ENCODE measurements at places on chromosomes 12 and 14. TPM values are rescaled to one million over a fixed set of nuclear protein-coding genes. Genes with fewer than 3 reads are reported as not detected.

TAS2R31 gene
- polyA plus RNA-seq = 2.0 TPM

SMIM41 gene
- 0.61 TPM for polyA plus RNA-seq

ANKRD33 gene
- 0.53 TPM for polyA plus RNA-seq

GIT2 gene
- polyA plus RNA-seq = 51.8 TPM

TMEM120B gene
- polyA plus RNA-seq = 15.7 TPM

PTCSC3 gene
- polyA plus RNA-seq = 0.95 TPM

DNA sequence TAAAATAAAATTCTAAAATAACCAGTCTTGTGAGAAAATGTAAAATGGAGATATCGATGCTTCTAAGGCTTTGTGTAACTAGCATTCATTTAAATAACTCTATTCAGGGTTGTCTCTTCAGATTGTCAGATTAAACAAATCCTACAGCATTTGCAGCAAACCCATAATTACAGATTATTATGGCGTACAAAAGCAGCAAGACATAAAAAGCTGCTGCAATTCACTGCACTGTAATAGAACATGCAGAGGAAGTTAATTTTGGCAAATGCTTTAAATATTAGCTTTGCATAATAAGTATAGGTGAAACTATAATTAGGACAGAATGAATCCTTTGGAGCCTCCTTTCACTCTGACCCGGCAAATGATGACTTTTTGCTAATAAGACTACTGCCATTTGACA lies 98.3 kb downstream of the INSM2 start:
- DNase-seq = no peak

DNA sequence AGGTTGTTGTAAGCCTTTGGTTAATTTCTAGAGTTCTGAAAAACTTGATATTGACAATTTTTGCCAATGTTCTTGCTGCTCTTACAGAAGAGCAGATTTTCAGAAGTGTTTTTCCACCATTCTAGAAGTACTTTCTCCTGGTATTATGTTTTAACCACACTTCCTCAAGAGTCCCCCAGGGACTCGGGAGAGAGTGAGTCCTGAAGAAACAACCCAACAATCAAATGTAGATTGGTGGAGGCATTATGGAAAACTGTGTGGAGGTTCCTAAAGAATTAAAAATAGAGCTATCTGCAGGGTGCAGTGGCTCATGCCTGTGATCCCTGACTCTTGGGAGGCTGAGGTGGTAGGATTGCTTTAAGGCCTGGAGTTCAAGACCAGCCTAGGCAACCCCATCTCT lies 26.7 kb downstream of the OR10P1 start:
- DNase-seq = no peak

DNA sequence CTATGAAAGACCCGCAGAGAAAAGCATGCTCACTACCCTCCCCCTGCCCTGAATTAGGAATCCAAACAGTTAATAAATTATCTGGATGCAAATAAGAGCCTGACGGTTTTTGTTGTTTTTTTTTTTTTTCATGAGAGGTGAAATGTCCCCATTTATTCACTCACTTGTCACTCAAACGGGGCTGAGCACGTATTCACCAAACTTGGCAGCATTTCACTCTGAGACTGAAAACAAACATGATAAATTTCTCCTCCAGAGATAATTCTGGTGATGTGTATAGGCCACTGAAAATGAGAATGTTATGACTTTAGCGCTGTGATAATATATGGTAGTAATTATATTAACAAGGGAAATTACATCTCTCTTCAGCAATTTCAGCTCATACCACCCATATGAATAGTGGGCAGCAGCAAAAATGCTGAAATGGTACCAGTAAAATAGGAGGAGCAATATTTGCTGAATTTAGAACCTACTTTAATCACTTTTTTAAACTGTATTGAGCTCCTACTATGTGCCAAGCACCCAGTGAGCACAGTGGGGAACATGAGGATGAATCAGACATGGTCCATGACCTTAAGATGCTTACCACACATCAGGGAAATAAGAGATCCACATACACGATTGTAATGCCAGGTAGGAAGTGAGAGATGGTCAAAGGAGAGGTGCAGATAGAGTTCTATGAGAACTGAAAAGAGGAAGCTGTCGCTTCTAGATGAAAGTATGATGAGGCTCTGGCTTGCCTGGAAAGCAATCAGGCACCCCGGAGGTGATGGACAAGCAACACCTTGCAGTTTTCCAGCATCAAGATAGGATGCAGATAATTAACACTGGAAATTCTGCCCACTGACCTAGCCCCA lies 286.5 kb upstream of the TMPO start:
- DNase-seq = no peak

- no peak for DNase-seq
Measured at GRCh38 chr12:50659690-50660424, 104.0 kb upstream of the ATF1 start.

DNA sequence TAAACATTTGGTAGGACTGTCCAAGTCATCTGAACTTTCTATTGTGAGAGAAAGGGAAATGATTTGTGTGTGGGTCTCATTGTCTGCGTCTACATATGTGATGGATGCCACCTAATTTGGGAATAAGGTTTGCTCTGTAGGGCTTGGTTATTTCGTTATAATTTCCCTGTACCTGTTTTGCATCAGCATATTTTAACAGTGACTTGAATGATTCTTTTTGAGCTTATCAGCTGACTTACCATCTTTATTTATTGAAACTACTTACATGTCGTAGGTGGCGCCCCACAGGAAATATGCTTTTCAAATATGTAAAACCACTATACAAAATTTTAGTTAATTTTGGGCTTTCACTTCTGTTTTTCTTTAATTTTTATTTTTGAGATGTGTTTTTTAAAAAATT lies 56.5 kb upstream of the BCAT1 start:
- DNase-seq = no peak

- no peak for DNase-seq
Measured at GRCh38 chr14:72619881-72620280, 274.0 kb downstream of the DPF3 start.

DNA sequence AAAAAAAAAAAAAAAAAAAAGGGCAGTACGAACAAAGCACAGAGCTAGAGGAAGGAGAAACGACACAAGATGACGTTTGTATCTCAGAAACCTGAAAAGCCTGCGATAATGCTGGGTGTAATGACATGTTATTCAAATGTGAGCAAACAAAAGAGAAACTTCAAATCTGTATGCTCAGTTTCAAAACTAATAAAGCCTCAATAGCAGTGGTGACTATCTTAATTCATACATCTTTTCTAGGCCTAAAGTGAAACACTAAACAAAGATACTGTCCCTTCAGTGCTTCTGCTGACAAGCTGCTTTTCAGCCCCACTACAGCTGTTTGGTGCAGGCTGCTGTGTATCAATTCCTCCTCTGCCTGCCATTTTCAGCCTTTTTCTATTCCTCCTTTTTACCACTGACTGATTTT lies 15.8 kb downstream of the ITPR2 start:
- DNase-seq = no peak

- DNase-seq = no peak
Measured at GRCh38 chr12:110180591-110181005, 56.4 kb downstream of the IFT81 start.

DNA sequence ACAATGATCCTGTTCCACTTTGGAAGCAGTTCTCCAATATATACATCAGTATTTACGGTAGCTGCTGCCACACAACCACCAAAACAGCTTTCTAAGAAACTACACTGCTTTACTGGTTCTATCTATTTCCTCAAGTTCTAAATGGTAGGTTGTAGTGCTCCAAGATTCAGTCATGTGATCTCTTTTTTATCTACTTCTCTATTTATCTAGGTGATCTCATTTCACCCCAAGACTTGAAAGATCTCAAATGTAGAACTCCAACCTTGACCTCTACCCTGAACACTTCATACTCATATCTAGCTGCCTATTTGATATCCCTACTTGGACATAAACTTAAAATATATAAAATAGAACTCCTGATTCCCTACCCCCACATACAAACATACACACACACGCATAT lies 133.9 kb upstream of the RAP1B start:
- DNase-seq = no peak

DNA sequence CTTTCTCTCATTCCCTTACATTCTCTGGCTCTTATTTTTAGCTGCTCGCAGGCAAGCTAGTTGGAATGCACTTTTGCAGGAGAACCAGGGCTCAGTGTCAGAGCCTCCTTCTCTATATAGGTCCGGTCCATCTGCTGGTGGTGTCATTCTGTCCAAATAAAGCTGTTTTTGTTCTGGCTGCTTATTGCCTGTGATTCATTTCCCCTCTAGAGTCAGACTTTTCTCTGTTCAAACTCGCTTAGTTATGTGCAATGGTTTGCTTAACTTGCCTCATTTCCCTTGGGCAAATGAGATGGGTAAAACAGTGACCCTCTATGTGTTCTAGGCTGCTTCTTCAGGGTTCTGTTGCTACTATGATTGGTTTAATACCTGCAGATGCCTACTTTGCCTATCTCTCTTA lies 2.9 kb downstream of the SMARCD1 start:
- no peak for DNase-seq

DNA sequence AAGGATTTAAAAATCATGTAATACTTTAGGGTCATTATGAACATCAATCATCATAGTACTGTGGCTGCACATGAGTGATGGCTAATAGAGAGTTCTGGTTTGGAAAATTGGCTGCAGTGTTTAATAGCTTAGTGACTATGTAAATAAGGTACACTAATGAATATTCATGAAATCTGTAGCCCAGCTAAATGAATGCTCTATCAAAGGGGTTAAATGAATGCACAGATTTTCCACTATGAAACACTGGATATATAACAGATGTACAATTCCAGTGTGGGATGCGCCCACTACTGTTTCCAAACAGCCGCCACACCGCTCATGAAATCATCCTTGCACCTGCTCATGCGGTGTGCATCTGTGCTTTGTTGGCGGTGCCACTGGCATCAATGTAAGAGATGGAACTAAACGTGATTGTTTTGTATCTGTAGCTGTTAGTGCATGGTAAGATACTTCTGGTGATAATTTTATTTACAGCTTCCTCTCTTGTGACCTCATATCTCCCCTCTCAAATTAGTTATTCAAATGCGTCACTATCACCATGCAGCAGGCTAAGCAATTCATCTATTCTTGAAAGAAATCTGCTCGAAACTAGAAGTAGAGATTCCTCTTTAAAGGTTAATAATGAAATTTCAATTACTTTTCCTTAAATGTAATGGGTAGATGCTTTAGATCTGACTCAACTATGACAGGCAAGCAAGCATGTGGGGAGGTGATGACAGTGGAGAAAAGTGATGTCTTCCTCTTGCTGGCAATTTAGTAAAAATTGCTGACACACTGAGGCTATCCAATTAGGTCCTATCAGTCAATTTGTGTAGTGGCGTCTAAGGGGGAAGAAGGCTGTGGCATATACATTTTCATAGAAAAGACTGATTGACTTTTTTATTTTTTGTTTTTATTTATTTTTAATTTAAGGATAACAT lies 433.6 kb downstream of the AEBP2 start:
- DNase-seq = no peak

DNA sequence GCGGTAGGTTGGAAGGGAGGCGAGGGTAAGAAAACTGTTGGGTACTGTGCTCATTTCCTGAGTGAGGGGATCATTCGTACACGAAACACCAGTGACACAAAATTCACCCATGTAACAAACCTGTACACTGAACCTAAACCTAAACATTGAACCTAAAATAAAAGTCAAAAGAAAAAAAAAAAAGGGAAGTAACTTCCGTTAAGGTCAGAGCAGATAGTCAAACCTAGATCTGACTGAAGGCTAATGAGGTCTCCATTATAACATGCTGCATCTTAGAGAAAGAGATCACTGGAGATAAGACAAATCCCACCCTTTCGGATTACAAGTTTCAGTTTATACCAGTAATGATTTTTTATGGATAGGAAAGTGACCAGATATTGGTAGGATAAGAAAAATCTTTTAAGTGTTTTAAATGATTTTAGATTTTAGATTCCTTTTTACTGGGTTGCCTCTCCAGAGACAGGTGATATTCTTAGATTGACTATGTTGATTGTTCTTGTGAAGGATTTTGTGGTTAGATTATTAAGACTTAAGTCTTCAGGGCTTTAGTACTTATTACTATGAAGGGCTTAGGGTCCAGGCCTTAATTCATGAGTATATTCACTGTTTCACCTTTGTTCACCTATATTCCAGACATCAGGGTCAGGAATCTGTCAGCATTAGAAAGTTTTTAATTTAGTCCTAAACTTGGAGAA lies 11.2 kb upstream of the NCKAP1L start:
- DNase-seq = no peak

DNA sequence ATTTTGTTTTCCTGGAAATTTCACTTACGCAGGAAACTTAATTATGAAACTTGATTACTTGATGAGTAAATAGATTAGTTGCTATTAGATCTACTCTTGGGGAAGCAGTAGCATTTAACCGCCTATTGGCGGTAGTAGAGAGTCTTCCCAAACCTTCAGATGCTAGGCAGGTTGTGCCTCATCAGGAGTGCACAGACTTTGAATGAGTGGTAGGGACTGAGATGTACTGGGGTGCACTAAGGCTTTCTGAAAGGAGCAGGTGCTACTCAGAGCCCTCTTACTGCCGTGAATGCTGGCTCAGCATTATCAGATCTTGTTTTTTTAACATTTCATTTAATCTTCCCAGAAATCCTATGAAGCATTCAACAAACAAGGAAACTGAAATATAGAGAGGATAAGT lies 7.7 kb downstream of the GATC start:
- no peak for DNase-seq
